HTR-8/SVneo (cell line): ENCODE measurements at places on chromosomes 4 and X.

- no peak for DNase-seq
Observed at GRCh38 chr4:102574317-102574716, 73.2 kb downstream of the NFKB1 start.

GRCh38 chrX:13432414-13433297 is 112.8 kb upstream of the ATXN3L start:
- peak; percentile 40 for DNase-seq

GRCh38 chr4:115365185-115365584 is 251.8 kb upstream of the NDST4 start:
- DNase-seq = no peak

- DNase-seq = peak; percentile 59
Observed at GRCh38 chrX:17559728-17560379, 177.4 kb upstream of the SCML1 start.

GRCh38 chr4:42083816-42084215 is 68.6 kb downstream of the BEND4 start:
- DNase-seq = peak; percentile 7

DNA sequence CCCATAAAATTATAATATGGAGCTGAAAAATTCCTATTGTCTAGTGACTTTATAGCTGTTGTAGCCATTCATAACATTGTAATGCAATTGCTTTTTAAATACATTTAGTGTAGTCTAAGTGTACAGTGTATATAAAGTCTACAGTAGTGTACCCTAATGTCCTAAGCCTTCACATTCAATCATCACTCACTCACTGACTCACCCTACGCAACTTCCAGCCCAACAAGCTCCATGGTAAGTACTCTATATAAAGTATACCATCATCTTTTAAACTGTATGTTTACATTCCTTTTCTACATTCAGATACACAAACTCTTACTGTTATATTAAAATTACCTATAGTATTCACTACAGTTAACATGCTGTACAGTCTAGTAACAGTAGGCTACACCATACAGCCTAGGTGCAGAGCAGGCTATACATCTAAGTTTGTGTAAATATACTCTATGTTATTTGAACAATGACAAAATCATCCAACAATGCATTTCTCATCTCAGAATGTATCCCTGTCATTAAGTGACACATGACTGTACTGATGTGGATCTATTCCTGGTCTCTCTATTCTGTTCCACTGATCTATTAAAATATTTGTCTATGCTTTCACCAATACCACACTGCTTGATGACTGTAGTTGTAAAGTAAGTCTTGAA is 33.7 kb downstream of the CLOCK start:
- DNase-seq = no peak

- DNase-seq = no peak
Observed at GRCh38 chrX:73289039-73289438, 74.4 kb upstream of the NAP1L2 start.

DNA sequence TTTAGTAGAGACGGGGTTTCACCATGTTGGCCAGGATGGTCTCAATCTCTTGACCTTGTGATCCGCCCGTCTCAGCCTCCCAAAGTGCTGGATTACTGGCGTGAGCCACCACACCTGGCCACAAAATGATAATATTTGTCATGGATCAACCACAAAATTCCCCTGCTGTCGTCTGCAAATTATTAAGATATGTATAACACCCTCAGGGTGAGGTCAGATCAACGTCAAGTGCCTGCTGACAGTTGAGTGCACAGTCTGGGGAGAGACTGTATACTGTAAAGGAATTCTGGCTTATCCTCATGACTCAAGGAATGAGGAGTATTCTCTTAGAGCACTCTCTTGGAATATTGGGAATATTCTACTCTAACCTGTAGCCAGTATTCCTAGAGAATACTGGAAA is 11.2 kb downstream of the EPGN start:
- DNase-seq = no peak

GRCh38 chrX:132401935-132402334 is 86.9 kb downstream of the MBNL3 start:
- no peak for DNase-seq

GRCh38 chr4:80585542-80585941 is 250.0 kb downstream of the CFAP299 start:
- DNase-seq = no peak

DNA sequence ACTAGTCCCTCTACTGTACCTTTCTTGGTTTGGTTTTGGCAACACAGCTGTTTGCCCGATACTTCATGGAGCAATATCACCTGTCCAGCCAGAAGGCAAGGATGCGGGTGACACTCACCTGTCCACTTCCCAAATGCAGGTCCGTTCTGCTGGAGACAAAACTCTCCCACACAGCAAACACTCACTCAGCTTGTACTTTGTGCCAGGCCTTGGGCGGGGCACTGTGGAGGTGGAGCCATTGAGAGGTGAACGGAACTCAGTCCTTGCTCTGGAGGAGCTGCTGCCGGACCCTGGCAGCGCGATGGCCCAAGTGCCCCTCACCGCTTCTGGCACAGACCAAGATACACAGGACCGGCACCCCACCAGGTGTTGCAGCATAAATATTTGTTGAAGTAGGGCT is 15.3 kb upstream of the HMGB3 start:
- DNase-seq = no peak

DNA sequence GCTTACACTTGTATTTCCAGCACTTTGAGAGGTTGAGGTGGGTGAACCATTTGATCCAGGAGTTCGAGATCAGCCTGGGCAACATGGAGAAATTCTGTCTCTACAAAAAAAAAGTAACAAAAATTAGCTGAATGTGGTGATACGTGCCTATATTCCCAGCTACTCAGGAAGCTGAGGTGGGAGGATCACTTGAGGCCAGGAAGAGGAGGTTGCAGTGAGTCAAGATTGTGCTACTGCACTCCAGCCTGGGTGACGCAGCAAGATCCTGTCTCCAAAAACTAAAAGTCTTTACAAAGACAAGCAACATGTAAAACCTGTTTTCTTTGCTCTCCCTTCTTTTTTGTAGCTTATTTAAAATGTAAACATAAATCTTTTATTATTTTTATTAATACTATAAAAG is 1156.1 kb downstream of the FAT4 start:
- no peak for DNase-seq

DNA sequence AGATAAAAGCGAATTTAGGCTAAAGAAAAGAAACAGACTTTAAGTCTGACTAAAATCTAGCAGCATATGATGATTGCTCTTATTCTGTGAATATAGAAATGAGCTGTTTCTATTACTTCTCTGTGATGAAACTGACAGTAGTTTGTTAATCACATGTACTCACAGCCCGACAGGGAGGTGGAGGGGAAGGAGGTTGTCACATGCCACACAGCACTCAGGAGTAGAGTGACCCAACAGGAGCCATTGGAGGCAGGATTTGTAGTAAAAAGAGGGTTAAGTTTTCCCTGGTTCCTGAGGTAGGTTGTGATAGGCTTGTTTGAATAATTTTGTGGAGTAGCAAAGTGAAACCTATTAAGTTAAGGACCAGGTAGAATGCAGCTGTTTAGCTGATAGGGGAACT is 495.9 kb downstream of the CENPC start:
- DNase-seq = no peak

DNA sequence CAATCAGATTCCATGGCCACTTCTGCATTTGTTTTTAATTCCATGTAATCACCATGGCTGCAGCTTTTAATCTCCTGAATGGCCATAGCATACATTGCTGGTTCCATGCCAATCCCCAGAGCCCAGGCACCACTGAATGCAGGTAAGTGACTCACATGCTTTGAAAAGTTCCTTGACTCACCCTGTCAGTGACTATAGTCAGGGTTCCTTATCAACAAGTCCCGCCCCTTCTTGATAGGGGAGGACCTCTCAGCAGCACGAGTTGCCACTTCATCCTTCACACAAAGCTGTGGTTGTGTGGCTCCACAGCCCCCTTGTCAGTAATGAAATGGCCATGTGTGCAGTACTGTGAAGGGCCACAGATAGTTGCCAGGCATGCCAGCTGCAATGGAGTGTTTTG is 516.6 kb downstream of the PPARGC1A start:
- DNase-seq = no peak

- DNase-seq = no peak
Observed at GRCh38 chr4:125519371-125520146, 204.8 kb downstream of the FAT4 start.

DNA sequence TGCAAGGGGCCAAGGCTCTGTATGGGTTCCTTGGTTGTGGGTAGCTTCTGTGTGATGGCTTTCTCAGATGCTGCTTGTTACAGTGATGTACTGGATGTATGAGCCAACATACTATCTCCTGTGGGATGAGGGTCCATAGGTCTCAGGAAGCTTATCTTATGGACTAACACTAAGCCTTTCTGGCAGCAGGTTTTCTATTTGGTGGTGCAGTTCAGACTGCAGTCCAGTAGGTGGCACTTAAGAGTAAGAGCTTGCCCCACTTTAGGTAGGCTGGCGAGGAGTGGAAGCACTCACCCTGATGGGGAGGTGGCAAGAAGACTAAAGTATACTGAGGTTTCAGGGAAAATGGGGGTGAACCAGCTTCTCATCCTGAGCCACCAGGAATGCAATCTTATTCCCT is 306.7 kb upstream of the MAOA start:
- DNase-seq = no peak

DNA sequence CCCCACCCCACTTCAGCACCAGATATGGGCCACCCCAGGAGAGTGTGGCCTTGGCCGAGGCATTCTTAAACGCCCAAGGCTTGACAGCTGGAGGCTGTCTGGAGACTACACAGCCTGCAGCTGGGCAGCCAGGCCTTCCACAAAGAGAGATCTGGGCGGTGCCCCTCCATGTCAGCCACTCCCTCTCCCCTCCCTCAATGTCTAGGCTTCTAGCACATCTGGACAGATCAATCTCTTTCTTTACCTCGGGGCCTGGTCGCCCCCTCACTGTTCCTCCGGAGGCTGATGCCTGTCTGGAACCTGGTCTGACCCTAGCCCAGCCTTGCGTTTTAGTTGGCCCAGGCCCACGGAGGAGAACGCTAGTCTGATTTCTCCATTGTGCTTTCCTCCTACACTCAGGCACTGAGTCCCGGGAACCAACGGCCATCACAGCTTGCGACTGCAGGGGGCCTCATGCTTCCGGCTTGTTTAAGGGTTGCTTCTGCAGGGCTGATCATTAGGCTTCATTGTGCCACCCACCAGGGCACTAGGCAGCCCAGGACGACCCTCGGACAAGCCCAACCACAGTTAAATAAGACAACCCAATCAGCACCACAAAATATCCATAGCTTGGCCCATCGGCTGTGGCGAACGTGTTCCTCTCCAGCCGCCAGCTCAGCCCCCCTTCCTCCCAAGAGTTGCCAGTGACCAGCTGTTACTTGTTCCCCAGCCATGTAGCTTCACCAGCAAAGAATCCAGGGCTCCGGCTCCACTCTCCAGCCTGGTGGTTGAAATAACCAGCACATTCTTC is 200.6 kb downstream of the BCOR start:
- peak; percentile 69 for DNase-seq

DNA sequence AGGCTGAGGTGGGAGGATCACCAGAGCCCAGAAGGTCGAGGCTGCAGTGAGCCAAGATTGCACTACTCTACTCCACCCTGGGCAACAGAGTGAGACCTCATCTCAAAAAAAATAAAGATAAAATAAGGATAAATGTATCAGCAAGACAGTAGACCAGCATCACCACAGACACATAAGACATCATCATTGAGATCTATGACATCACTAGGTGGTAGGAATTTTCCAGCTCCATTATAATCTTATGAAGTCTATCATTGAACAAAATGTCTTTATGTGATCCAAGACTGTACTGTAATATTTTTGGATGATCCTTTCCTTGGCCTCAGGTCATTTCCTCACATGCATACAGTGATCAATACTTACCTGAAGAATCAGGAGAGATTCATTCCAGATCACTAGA is 8.3 kb upstream of the FAM200B start:
- DNase-seq = no peak

DNA sequence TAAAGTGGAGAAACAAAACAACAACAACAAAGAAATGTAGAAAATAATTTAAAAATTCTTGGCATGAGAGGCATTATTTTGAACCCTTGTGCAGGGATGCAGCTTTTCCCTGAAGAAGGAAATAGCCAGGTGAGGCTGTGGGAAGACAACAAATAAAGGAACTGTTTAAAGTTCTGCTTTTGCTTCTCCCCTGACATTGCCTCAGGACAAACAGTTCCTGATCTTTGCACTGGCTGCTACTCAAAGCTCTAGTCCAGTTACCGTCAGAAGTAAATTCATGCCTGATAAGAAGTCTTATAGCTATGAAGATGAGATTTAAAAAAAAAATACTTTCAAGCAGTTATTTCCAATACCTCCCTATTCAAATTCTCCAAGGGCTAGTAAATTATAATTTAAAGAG is 233.8 kb downstream of the IL15 start:
- no peak for DNase-seq

DNA sequence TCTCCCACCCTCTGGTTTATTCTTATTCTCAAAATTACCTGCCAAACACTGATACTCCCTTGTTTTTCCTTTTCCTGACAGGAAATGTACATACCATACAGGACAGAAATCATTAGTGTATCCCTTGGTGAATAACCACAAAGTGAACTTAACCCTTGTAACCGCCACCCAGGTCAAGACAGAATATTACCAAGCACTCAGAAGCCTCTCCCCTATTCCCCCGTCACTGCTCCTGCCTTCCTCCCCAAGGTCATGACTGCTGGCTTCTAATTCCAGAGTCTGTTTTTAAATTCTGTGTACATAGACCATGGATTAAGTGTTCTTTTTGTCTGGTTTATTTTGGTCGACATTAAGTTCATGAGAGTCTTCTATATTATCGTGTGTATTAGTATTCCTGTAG is 37.7 kb downstream of the HTT start:
- DNase-seq = no peak

DNA sequence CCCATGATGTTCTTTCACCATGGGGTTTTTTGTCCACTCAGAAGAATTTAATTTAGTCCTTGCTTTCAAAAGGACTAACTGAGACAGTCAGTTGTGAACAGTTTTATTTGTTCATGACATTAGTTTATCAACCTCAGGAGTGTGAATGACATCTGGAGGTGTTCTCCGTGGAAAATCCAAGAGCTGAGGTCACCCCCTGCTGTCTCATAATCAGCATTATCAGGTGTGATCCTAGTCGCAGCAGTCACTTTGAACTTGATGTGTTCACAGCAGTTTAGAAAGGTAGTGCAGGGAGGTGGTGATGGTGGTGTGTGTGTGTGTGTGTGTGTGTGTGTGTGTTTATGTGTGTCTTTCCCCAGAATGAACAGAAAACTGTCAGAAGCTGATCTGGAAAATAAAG is 1760.8 kb upstream of the PCDH10 start:
- no peak for DNase-seq

GRCh38 chr4:9999956-10000561 is 21.2 kb downstream of the SLC2A9 start:
- DNase-seq = no peak

DNA sequence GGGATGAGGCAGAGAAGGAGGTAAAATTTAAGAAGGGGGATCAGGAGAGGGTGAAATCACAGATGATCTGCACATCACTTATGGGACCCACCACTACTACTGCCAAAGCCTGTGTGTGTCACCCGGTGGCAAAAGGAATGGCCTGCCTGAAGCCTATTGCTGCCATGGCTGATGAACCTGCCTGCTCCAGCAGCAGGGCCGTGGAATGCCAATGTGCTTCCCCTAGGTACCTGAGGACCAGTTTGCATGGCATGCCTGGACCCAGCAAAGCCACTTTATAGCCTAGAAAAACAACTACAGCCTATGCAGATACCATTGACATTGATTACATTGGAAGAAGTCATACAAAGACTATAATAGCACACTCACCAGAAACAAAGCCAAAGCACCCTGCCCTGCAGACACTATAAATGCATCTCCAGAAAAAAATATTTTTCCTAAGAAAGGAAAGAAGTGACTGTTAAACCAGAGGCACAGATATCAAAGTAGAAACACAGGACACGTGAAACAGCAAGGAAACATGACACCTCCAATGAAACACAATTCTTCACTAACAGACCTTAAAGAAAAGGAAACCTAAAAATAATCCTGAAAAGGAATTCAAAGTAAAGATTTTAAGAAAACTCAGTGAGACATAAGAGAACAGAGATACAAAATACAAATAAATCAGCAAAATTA is 680.7 kb upstream of the GRID2 start:
- no peak for DNase-seq
